CD4-positive, alpha-beta T cell treated with Interleukin-4 for 4 hours (primary cell): ENCODE measurements at places on chromosomes 13 and 19.

DNA sequence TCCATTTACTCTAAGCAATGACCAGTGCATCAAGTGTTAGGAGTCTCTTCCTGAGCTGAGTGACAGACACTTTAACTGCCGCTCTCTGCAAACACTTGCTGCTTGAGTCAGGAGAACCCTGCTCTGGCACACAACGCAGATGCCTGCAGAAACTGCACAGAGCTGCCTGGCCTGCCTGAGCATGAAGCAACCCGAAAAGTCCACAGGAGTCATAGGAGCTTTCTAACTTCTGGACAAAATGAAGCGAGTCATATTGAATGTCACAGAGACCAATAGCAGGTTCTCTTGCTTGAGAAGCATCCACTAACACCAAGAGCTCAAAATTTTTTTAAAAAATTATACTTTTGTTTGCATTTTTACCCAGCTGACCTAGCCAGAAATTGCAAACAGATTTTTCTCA is 232.4 kb downstream of the LHFPL6 start:
- DNase-seq: no peak

DNA sequence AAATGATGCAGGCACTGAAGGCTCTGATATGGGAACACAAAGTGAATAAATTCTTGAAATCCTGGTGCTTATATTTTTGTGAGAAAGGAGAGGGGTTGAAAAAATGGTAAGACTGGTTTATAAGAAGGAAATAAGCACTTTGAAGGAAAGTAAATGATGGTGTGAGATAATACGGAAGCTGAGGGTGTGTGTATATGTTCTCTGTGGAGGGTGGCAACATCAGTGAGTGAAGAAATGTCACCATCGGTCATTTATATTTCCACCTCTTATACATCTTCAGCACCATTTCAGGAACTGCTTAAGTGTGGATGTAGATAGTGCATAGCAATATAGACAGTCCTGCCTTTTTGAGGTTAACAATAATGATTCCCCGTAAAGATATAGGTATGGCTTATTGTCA is 17.5 kb downstream of the ZNF136 start:
- DNase-seq: no peak

GRCh38 chr13:28654276-28654675 is 4.7 kb upstream of the POMP start:
- DNase-seq: no peak

GRCh38 chr13:32504263-32504662 is 34.3 kb downstream of the N4BP2L2 start:
- no peak for DNase-seq

GRCh38 chr19:35585848-35586247 is at the start of gene PMIS2:
TSS of gene PMIS2 (plus strand) at chr19:35586173. CDS start at chr19:35586260, 87 bp downstream.
- no peak for DNase-seq

GRCh38 chr13:113949546-113949945 is 24.3 kb downstream of the C13orf46 start:
- DNase-seq: no peak

DNA sequence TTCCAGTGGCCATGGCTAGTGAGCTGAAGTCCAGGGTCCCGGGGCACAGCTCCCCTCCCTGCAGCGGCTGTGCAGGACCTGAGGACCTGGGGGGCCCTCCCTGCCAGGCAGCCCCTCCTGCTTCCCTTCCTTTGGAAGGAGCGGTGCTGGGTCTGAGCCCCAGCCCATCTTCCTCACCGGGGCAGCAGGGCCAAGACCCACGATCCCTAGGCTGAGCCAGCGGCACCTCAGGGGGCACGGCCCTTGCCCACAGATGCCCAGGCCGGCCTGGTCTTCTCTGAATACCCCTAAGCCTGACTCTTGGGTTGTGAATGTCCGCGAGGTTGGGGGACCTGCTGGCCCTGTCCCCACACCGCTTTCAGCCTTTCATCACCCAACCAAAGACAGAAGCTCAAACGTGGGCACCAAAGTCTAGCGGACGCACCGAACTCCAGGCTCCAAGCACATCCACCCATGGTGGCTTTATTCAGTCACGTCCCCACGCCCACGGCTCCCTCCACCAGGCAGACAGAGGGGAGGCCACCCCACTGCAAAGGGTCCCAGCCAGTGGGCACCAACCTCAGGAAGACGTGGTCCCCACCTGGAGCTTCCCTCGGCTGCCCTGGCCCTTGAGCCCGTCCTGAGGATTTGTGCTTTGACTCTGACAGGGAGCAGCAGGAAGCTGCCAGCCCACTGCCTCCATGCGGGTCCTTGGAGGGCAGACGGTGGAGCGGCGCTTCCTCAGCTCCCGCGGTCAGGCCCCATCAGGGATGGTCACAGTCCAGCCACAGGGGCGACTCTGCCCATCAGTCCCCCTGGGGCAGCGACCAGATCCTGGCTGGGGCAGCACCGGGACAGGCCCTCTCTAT is 8.3 kb upstream of the MEX3D start:
- no peak for DNase-seq

GRCh38 chr19:38970664-38971532 is 4.6 kb downstream of the FBXO17 start:
- DNase-seq: no peak

- DNase-seq: no peak
These were observed 32.8 kb upstream of the NANOS3 start for GRCh38 chr19:13844130-13844631.

- DNase-seq: peak; percentile 77
These were observed 499 bp downstream of the LSM7 start for GRCh38 chr19:2327773-2328400.

DNA sequence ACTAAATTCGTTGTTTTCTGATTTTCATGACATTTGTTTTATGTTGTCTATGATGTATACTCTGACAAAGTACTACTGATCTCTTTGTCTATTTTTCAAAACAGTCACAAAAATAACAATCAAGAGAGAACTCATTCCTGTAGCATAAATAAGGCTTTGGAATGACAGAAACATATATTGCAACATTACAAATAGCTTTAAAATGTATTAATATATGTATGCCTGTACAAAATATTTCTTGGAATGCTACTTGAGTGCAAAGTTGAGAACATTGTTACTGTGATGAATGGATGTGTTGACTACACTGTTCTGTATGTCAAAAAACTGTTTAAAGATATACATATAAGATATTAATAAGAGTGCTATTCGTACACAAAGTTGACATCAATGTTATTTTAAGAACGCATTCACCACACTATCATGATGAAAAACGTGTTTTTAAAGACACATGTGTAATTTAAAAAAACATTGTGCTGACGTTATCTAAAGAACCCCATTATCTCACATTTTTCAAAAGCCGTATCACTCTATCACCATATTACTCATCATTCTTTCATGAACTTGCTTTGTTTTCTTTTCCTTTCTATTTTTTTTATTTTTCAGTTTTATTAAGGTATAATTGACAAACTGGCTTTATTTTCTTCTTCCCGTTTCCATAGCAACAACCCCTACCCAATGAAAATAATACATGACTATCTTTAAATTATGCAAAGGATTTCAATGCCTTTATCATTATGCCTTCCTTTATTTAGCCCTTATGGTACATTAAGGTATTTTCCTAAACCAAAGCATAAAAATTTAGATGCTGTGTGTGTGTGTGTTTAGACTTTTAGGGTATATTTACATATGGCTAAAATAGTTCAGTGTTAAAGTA is 918.8 kb downstream of the SLITRK1 start:
- DNase-seq: no peak

DNA sequence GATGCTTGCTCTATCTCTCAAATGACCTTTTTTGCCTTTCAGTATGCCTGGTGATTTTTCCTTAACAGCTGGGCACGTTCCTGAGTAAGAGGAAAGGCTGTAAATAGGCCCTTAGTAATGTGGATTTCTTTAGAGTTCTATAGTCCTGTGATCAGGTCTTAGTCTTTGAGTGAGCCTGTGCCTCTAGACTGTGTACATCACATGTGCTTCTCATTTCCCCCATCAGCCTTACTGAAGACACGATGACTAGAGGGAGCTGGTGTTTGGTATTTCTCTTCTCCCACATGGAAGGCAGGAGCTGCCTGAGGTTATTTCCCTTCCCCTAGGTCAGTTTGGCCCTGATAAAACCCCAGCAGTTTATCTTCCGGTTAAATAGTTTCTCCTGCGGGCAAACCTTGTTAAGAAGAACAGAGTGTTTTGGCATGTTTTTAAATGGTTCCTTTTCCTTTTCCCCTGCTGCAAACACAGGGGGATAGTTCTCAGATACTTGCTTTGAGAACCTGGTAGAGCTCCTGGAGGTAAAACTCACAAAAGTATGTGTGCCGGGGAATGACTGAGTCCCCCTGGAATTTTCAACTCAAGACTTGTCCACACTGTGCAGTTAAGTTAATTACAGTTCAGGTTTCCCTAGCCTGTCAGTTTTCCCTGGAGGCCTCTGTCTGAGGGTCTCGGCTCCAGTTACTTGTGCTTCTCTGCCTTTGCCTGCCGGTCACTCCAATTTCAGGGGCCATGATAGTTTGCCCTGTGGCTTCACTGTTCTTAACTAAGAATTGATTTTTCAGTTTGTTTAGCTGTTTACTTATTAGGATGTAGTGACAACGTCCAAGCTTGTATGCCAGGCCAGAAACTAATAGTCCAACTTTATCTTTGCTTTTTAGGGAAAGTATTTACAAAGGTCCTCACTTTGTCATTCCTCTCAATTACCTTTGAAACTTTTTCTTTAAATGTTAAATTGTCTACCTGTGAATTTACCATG is 94.4 kb downstream of the URI1 start:
- DNase-seq: no peak

GRCh38 chr19:8446061-8446709 is 1.4 kb downstream of the HNRNPM start:
- no peak for DNase-seq

DNA sequence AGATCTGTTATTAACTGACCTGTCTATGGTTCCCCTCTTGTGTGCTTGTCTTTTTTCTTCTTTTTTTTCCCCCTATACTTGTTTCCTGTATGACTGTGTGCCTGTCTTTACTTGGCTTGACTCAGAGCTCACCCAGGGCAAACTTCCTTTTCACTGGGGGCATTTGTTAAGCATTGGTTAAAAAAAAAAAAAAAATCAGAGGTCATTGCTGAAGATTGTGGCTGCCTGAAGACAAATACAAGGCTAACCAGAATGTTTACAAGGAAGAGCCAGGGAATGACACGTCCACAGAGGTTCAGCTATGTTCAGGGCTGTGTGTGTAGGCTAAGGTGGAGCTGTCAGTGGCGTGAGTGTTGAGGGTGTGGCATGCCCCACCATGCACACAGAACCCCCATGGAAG is 47.1 kb downstream of the LNX2 start:
- no peak for DNase-seq

DNA sequence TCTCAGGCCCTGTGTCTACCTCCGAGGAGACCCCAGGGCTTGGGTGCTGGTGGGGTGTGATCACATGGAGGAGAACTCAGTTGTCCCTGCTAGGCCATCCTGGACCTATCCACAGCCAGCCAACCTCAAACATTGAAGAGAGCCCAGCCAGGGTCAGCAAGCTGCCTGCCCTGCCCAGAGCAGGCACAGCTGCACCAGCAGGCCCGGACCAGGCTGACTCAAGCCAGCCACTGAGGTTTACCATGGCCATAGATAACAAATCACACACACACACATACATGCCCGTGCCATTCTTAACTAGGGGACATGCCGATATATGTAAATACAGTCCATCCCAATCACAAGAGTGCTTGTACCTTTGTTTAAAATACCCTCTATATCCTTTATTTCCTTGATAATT is 8.1 kb downstream of the ARHGEF7 start:
- DNase-seq: no peak

DNA sequence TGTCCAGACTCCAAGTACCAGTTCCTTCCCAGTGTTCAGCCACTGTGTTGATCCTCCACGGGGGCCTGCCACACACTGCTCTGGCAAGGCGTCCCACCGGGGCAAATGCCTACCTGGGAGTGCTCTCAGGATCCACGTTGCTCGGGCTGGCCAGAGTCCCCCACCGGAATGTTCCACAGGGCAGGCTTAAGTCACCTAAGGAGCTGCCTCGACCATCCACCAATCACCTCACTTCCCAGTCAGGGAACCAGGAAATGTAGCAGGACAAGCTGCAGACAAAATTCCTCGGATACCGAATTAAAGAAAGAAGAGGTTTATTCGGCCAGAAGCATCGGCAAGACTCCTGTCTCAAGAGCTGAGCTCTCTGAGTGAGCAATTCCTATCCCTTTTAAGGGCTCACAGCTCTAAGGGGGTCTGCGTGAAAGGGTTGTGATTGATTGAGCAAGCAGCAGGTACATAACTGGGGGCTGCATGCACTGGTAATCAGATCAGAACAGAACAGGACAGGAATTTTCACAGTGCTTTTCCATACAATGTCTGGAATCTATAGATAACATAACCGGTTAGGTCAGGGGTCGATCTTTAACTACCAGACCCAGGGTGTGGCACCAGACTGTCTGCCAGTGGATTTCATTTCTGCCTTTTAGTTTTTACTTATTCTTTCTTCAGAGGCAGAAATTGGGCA is 56.9 kb upstream of the EDNRB start:
- no peak for DNase-seq

GRCh38 chr13:65912516-65912915 is 1317.6 kb downstream of the PCDH9 start:
- DNase-seq: no peak

DNA sequence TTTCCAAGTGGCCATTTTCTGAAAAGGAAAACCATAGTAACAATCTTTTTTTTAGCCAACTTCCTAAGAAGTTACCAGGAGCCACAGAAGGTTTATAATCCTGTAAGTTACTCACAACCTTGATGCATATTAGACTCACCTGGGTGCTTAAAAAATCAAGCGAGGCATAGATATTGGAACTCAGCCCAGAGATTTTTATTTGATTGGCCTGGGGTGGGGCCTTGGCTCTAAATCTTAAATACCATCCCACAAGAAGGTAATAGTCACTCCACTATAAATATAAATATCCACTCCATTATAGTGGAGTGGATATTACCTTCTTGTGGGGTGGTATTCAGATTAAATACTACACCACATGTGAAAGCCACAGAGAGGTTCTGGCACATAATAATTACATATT is 429.6 kb downstream of the RFC3 start:
- DNase-seq: no peak

GRCh38 chr19:47157431-47158321 is 27.0 kb downstream of the SAE1 start:
- peak; percentile 55 for DNase-seq

GRCh38 chr13:76289558-76289957 is 596.6 kb downstream of the KCTD12 start:
- DNase-seq: no peak

GRCh38 chr13:23934520-23934919 is 37.2 kb upstream of the C1QTNF9B start:
- DNase-seq: no peak

DNA sequence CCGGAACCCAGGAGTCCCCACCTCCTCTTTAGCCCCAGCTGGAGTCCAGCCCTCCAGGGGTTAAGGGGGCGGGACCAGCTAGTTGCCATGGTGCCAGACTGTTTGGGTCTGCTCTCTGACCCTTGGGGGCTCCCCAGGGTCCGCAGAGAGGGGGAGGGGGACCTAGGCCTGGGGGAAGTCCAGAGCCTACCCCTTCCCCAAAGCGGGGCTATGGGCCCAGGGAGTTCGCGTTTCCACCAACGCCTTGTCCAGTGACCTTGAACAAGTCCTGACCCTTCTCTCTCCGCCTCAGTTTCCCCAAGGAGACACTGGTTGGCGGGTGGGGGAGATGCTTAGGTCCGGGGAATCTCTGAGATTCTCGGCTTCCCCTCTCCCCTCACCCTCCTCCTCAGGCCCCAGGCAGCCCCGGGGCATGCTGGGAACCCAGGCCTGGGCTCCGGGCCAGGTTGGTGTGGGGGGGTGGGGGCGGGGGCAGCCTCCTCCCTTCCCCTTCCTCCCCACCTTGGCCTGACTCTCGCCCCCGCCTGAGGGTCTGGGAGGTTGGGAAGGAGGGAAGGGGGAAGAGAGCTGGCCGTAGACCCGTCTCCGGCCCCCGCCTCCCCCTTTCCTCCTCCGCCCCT is 2.6 kb upstream of the SPACA6 start:
- peak; percentile 85 for DNase-seq
